ENCODE measurements at places on chromosomes 1 and 21.

DNA sequence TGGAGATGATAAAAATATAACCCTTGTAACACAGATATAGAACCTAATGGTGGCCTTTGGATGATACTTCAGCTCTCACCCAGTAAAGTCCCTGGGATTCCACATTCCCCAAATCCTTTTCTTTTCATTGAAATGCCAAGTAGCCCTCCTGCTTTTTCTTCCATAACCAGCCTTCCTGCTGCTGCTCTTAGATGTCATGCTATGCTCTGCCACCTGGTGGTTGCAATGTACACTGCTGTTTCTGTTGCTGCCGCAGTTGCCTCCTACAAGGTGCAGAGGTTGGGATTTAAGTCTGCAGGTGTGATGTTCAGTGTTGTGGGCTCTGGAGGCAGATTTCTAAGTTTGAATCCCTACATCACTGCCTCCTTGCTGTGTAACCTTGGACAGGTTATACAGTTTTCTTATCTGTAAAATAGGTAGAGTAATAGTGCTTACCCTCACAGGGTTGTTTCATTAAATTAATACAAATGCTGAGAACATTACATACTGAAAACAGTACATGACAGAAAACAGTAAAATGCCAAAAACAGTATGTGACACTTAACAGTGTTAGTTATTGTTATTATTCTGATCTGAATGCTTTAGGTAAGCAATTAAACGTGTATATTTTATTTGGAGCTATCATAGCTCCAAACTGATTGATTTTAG lies 64.3 kb downstream of the CAMSAP2 start:
- DNase-seq, result peak; percentile 82

DNA sequence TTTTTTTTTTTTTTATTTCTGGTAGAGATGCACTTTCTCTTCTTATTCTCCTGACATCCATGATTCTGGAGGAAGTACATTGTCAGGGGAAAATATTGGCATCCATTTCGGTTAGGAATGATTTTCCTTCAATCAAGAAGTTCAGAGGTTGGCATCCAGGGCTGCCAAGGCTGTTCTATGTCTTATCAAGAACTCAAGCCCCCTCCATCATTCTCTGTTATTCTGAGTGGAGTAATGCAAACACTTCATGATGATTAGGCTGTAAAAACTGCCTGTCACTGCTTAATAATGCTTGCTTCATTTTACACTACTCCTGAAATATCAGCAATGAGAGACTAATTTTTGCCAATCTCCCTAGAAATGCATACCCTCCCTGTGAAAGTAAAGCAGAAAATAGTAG lies 417.1 kb upstream of the NFIA start:
- DNase-seq, result no peak

- no peak for DNase-seq
Observed at GRCh38 chr1:84255582-84255981, 45.9 kb upstream of the SAMD13 start.

GRCh38 chr1:184406479-184406878 lies 19.6 kb downstream of the C1orf21 start:
- DNase-seq, result no peak

DNA sequence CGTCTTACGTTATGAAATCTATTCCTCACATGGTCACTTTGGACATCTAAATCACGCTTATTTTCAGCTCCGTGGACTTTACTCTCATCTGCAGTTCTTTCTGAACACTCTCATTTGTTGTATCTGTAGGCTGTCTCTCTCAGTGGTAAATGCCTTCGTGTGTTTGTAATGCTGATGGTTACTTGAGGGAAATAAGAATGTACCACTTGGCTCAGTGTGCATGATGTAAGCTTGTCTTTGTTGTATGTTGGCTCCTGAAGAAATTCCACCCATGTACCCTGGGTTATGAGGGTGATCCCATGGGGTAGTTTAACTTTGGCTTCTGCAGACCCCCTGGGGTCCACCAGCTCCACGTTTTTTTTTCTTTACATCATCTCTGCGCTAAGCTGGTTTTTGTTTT lies 378.4 kb downstream of the SETD4 start:
- no peak for DNase-seq

DNA sequence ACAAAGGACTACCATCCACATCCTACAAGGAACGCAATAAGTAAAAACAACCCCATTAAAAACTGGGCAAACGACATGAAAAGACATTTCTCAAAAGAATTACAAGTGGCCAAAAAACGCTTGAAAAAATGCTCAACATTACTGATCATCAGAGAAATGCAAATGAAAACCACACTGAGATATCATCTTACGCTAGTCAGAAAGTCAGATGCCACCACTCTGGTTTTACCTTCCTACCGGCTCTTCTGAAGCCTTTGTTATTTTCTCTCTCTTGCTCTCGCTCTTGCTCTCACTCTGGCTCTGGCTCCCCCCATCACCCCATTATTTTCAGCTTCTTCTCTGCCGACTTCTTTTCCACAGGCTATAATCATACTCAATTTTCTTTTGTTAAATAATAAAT lies 38.8 kb downstream of the VPS45 start:
- no peak for DNase-seq

DNA sequence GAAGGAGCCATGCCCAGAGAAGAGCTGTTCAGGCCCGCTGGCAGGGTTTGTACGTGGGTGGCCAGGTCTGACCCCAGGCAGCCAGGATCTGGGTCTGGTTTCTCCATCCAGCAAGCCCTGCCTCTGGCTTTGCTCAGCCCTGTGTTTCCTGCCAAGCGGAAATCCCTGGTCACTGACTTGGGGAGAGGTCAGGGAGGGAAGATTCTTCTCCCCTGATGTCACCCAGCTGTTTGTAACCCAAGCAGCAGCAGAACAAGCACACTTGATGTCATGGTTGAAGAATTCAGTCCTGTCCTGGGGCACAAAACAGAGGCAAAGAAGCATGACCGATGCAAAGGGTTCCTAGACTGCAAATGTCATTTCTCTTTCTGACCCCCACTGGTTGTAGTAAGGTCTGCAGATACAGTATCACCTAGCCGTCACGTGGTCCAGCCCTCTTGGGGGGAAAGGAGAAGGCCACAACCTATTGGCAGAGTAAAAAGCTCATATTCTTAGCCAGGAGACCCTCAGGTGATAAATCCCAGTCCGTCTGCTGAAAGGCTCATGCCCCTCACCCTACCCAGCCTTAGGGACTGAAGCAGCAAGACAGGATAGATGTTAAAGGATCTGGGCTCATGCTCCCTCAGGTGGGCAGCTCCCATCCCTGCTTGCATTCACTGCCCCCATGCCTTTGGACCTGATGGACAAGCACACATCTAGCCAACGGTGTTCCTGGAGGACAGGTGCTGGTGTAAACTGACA lies 120.9 kb downstream of the SYT2 start:
- DNase-seq, result no peak
